Astrocyte (in vitro differentiated cells and primary cell): ENCODE measurements at places on chromosomes 2 and 18. TPM values are rescaled to one million over a fixed set of nuclear protein-coding genes. Genes with fewer than 3 reads are reported as not detected.

DNA sequence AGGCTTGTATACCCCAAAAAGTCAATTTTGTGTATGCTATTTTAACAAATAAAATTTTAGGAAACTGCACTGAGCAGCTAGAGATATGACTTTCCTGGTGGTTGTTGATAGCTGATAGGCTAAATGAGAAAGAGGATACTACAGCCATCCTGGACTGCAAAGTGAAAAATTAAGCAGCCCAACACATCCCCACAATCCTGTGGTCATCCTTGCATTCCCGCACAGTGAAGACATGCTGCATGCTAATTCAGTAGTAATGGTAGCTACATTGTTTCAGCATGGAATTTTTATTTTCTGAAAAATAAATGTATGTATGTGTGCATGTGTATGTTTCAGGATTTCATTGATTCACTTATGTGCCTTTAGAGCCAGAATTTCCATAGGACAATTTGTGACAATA, 124.2 kb upstream of the CCDC68 start:
- peak; percentile 88 for DNase-seq

DNA sequence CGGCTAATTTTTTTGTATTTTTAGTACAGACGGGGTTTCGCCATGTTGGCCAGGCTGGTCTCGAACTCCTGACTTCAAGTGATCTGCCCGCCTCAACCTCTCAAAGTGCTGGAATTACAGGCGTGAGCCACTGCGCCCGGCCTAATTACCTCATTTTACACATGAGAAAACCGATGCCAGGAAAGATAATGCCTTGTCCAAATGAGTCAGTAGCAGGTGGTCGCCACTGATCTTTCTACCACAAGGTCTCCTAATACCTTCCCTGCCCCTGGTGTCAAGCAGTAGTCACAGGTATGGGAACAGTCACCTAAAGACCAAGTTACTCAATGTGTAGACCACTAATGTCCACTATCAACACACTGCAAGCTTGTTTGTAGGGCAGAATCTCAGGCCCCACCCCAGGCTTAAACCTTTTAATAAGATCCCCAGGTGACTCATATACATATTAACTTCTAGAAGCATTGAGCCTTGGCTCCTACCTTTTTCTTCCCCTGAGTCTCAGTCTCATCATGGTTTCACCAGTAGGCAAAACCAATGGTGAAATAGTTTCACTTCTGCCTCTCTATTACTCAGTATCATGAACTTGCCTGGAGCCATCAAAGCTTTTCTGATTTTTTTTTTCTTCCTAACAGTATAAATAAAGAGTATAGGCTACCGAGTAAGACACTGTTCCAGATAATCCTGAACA, 6.9 kb upstream of the EPB41L5 start:
- no peak for DNase-seq

Gene CPO
- total RNA-seq: not detected in 2 replicates

DNA sequence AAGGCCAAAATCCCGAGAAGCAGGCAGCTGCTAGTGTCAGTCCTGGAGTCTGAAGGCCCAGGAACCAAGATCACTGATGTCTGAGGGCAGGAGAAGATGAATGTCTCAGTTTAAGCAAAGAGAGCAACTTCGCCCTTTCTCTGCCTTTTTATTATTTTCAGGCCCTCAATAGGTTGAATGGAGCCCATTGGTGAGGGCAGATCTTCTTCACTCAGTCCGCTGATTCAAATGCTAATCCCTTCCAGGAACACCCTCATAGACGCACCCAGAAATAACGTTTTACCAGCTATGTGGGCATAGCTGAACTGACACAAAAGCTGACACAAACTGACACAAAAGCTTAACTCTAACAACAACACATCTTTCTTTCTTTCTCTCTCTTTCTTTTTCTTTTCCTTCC, 78.0 kb upstream of the KCNJ3 start:
- DNase-seq: no peak

DNA sequence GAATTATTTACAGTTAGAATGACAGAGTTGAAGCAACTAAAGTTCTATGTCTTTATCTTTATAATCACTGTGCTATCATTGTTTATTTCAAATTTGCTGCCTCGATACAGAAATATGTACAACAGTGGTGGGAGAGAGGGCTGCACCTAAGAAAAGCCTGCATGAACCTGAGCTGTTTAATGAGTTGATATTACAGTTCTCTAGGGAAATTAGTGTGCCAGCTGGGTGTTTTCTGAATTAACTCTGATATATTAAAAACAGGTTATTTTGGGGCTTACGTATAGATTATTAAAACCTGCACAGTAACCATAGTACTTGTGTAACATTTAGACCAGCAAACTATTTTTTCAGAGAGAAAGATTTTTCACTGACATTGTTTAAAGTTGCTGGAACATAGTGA, 750.5 kb upstream of the DDX18 start:
- DNase-seq: no peak

Gene MPPE1
- total RNA-seq: 22.8 and 29.4 TPM in 2 replicates
